ENCODE measurements at places on chromosomes 4 and X.

DNA sequence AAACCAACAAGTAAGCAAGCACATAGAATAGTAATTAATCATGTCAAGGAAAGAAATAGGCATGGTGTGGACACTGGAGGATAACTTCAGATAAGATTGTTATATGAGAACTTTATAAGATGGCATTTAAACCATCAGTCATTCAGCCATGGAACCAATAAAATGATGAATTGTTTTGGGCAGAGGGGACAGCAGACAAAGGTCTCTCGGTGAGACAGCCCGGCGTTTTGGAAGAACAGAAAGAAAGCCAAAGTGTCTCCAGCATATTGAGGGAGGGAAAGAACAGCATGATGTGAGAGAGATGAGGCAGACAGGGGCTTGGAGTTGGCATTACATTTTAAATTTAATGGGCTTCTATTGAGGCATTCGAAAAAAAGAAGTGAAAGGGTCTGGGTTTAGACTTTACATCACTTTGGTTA is 883 bp upstream of the PPM1K start:
- DNase-seq = no peak

DNA sequence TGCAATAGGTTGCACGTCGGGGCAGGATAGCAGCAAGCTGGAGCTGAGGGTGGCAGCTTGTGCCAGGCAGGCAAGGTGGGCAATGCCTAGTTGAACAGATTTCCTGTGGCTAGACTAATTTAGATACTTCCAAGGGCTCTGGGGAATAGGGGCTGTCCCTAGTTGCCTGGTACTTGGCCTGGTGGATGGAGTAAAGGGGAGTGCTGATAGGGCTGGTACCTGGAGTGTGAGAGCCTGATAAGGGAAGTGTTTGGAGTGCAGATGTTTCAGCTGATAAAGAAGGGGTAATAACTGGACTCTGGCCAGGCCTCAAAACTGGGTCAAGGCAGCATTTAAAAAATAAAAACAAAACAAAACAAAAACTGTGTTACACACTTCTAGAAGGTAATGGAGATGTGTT is 665.5 kb downstream of the CCSER1 start:
- no peak for DNase-seq

GRCh38 chrX:32370456-32371205 is 840.7 kb downstream of the DMD start:
- no peak for DNase-seq

DNA sequence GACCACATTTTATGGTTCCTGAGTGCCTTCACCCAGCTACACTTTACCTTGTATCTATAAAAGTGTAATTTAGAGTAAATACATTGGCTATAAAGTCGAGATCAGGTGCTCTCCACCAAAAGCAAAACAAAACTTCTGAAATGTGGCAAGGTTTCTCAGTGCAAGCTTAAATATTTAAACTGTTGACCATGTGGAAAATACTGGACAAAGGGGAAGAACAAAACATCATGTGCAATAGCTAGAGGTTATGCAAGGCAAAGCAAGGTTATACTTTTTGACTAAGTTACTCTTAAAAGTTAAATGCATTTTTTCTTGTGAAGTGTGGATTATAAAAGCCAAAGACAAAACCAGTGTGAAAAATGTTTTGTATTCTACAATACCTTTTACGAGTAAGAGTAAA is 55.9 kb downstream of the UGT2A2 start:
- no peak for DNase-seq

DNA sequence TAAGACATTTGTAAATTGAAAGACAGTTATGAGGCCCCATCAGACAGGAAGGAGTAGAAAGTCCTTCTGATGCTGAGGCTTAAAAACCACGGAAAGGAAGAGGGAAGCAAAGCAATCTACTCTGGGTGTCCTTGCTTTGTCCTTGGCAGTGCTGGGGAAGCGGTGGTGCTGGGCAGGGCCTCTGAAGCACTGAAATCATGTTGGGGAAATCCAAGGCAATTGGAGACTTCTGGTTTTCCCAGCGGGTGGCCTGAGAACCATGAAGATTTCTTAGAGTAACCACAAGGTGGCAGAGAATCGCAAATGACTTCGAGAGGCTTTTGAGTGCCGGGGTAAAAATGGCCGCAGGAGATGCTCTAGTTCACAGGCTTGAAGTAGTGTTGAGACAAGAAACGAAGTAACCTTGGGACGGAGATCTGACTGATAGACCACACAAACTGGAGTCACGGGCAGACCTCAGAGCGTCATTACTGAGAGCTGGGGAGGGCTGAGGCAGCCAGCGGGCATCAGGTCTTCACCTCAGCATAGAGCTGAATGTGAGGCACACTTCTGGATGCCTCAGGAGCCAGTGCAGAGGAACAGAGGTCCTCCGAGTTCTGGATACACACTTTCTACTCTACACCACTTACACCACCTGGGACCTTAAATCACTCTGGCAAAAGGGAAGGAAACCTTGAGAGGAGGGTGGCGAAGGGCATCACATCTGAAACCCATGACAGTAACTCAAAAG is 130.7 kb upstream of the GPRIN3 start:
- DNase-seq = peak; percentile 24

DNA sequence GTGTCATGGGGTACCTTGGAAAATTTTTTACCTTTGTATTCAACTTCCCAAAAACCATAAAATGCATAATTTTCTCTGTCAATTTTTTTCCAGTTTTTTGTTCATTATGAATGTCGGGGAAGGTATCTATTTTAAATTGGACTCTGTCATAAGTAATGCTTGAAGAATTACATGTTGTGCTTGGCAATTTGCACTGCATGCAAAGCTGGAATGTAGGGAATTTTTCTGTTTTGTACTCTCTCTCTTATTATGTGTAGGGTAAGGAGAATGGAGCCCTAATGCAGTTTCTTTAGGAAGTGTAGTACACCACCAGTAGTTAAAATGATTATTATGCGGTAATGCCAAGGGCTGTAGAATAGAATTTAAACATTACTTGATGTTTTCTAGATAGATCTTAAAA is 137.7 kb upstream of the LIMCH1 start:
- no peak for DNase-seq

DNA sequence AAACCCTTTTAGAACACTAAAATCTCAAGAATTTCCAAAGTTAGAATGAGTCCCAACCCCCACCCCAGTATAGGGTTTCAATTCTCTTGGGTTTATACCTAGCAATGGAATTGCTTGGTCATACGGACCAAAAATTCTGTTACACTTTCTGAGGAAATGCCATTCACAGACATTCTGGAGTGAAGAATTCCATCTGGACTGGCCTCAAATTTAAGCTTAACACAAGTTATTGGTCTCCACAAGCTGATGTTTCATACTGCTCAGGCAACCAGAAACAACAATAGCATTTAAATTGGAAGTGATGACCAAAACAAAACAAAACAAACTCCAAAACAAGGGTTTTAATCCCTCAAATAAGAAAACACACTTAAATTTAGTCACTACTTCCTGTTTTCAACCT is 51.1 kb downstream of the GPC4 start:
- no peak for DNase-seq

- DNase-seq = no peak
Measured at GRCh38 chr4:183362916-183363542, 40.8 kb upstream of the CLDN24 start.

DNA sequence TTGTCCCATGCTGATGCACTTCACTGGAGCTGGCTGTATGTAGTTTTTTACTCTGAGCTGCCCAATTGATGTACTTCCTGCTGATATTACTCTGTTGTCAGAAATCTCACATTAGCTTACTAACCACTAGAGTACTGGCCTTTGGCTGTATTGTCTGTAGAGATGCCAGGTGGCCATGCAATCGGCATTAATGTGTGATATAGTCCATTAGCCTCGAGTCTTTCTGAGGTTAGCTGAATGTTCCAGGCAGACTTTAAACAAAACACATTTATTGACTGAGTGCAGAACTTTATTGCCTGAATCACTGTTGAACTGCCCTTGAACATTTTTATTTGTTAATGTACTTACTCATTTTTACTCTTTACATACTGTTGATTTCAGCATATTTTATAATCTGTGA is 335.2 kb downstream of the PCDH10 start:
- DNase-seq = no peak

DNA sequence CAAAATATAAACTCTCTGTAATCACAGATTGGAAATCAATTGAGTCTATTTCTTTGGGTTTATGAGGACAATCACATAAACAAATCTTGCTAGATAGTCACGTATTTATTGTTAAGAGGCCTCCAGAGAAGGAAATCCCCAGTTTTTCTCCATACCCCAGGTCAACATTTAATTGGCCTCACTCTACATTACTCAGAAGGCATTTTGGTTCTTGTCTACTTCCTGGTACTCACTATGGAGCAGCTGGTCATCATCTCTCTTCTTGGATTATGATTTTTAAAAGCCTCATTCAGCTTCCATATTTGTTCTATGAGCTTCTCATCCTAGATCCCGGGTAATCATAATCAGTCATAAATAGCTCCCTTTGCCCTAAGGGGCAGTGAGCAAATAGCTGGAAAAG is 81.6 kb upstream of the LNX1 start:
- no peak for DNase-seq

- no peak for DNase-seq
Measured at GRCh38 chr4:88327665-88328064, 43.3 kb upstream of the PPM1K start.

- no peak for DNase-seq
Measured at GRCh38 chrX:56757327-56757726, 28.3 kb downstream of the NBDY start.

DNA sequence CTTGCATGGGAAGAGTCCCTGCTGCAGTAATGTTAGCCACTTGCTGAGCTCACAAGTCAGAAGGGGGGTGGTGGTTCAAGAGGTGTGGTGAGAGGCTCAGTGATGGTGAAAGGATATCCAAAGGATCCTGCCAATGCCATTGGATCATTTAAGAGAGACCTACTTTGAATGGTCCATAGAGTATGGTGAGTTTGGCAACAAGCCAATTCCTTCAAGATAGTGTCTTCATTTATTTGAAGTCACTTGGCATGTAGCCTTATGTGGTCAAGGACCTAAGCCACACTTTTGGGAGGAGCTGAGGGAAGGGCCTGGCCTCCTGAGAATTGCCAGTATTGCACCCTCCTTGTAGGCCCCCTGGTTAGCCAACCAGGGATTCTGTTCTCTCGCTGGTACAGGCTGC is 87.9 kb downstream of the TSPAN7 start:
- DNase-seq = no peak

GRCh38 chr4:176964116-176964691 is 171.5 kb upstream of the VEGFC start:
- no peak for DNase-seq

GRCh38 chr4:110610940-110611831 is 11.7 kb downstream of the PITX2 start:
- no peak for DNase-seq

GRCh38 chrX:21934414-21934813 is 6.1 kb upstream of the SMS start:
- DNase-seq = no peak

- no peak for DNase-seq
Measured at GRCh38 chr4:177511611-177512010, 69.4 kb upstream of the AGA start.

- no peak for DNase-seq
Measured at GRCh38 chr4:26361297-26361696, 40.5 kb downstream of the RBPJ start.

DNA sequence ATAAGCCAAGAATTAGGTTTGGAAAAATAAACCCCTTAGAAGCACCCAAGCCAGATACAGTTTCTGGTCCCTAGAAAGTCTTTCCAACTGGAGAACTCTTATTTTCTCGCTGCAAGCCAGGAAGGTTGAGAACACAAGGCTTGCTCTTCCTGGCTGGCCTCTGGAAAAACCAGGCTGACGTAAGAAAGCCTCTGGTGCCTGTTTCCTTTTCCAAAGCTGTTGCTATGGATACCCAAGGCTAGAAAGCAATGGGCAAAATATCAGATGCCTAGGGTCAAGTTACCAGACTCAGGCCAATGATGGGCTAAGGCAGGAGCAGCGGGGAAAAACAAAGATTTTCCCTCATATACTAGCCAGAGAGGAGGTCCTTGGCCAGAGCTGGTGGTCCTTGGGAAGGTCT is 281.6 kb downstream of the KLHL13 start:
- DNase-seq = no peak

DNA sequence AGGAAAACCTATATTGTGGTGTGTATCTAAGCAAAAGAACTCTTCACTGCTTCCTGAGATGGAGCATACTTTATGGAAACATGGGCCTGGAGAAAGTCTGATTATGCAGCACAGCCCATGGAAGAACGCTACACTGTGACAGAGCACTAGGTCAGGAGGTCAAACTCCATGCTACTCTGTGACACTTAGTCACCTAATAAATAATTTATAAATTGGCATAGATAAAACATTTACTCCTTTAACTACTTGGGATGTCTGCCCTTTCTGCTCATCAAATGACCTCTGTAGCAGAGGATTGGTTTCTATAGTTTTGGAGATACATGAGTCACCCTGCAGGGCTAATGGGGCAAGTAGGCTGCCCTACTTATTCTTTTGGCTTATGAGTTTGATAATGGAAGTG is 134.7 kb upstream of the BANK1 start:
- DNase-seq = no peak

DNA sequence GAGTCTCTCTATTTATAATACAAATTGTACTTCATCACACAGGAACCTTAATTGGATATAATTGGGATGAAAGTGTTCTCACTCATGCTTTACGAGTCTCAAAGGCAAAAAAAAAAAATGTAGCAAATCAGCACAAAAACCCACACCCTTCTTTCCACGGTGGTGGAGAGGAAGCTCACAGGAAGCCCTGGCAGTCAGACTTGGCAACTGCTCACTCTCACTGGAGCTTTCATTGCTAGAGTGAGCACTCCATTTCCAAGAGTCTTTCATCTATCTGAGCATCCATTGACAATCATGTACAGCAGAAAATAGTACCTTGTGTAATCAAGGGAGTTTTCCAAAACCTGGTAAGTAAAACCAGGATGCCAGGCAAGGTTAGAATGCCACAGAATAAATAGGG is 2159.4 kb upstream of the AGA start:
- no peak for DNase-seq

DNA sequence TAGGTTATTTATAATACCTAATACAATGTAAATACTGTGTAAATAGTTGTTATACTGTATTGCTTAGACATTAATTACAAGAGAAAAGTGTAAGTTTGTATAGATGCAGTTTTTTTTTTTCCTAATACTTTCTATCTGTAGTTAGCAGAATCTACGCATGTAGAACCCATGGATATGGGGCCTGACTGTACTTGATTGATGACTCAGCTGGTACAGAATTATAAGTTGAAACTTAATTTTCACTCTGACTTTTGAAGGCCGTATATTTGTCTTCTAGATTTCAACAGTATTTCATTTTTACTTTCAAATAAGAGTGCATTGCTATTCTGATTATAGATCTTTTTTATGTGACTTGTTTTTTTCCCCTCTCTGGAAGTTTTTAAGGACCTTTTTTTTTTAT is 30.8 kb upstream of the NDUFC1 start:
- DNase-seq = no peak

DNA sequence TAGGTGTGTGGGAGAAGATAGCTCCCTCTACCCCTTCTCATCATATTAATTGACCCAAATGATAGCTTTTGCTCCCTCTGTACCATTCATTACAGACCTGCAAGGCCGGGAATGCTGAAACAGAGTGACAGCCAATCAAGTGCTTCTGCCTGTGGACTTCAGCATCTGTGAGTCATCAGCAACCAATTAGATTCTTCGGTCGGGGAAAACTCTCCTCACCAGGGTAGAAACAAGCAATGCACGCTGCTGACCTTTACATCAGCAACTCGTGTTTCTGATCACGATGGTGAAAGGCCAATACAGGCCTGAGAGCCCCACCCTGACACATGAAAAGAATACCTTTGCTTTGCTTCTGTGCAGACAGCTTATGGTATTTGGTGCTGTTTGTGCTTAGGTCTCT is 347.2 kb upstream of the DDX53 start:
- no peak for DNase-seq
